Vagina (tissue), 2 donors: ENCODE measurements at places on chromosomes 12 and 14.

DNA sequence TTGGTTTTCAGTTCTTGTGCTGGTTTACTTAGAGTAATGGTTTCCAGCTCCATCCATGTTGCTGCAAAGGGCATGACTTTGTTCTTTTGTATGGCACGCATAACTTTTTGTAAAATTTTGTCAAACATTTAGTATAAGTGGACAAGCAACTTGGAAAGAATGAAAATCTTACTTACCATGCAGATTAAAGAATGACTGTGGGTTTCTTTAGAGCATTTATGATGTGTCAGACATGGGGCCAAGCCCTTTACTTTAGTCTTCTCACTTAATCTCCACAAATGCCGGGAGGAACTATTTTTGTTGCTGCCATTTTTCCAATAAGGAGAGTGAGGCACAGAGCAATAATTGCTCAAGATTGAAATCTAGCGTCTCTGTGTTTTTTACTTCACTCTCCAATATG lies 652.5 kb upstream of the TBX3 start:
- DNase-seq = no peak

- no peak for DNase-seq
Measured at GRCh38 chr14:29798811-29799210, 128.8 kb downstream of the PRKD1 start.

DNA sequence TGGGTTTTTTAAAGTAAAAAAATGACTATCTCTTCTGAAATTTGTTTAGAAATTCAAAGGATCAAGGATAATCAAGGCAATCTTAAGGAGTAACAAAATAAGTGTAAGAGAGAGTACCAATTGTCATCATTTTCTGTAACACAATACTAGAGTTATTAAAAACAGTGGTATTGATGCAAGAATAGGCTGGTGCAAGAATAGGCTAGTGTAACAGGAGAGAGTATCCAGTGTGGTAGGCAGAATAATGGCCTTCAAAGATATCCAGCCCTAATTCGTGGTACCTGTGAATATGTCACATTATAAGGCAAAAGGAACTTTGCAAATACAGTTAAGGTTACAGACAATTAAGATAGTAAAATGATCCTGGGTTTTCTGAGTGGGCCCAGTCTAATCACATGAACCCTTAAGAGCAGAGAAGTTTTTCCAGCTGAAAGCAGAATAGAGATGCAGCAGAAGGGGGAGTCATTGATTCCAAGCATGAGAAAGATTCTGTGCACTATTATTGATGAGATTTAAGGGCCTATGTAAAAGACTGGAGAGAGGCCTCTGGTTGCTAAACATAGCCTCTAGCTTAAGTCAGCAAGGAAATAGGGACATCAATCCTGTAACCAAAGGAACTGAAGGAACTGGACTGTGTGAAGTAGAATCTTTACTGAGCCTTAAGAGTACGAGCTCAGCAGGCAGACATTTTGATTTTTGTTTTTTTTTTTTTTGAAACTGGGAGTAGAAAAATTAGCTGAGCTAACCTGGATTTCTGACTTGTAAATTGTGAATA lies 134.1 kb downstream of the GPHN start:
- no peak for DNase-seq

- DNase-seq = no peak
Measured at GRCh38 chr14:89922031-89922907, 32.3 kb downstream of the EFCAB11 start.

DNA sequence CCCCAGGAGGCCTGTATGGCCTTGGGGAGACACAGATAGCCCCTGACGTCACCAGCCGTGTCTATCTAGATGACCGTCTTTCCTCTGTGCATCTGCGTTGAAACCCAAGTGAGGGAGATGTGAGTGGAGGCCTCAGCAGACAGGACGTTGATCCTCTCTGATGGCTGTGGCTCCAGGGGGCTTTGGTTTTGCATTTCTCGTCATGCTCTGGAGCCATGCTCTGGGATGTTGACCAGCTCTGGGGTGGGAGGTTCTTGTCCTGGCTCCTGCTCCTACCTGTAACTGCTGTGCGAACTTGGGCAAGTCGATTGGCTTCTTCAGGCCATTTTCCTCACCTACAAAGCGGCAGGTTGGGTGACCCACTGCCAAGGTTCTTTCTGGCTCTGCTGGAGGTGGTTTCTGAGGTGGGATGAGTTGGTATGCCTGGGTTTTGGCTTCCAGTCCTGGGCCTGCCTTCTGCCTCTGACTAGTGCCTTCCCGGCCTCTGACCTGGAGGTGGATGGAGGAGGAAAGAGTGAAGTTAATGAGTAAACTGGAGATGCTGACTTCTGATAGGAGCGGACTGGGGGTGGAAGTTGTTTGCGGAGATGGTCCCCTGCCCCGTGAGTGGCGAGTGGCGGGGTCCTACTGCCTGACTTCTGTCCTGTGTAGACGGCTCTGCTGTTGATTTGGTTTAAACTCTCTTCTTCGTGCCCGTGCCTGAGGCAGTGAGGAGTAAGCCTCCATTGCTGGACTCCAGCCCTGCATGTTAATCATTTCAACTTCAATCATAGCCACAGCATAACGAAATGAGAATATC lies 8.4 kb downstream of the TSPAN9 start:
- no peak for DNase-seq

DNA sequence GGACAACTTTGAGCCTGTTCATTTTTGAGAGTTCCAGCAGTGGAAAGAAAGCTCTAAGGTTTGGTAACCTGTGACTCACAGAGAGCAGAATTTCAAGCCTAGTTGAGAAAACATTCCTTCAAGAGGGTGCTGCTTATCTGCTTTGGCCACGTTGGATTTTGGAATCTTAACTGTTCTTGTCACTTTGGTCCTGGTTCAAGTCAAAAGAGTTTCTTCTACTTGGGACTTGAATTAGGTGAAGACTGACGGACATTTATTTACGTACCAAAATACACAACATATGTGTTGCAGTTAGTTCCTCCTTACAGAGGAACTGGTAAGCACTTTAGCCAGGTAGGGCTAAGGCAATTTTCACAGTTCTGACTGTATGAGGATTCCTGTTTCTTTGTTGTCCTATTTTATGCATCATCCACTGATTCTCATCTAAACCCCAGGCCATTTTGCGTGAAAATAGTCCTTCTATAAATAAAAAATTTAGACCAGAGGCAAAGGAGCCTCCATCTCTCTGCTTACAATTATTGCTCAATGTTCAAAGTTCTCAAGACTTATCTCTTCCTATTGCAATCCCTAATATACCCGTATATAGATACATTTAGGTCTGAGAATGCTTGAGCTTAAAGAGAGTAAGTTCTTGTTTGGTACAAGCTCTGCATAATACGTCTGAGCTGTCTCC lies 580.9 kb downstream of the DIO2 start:
- DNase-seq = no peak

GRCh38 chr12:116639765-116640164 lies 80.6 kb downstream of the MAP1LC3B2 start:
- DNase-seq = no peak

GRCh38 chr12:104219908-104220404 lies 4.4 kb downstream of the TXNRD1 start:
- DNase-seq = no peak

- no peak for DNase-seq
Measured at GRCh38 chr12:104466709-104467345, 10.1 kb downstream of the CHST11 start.

DNA sequence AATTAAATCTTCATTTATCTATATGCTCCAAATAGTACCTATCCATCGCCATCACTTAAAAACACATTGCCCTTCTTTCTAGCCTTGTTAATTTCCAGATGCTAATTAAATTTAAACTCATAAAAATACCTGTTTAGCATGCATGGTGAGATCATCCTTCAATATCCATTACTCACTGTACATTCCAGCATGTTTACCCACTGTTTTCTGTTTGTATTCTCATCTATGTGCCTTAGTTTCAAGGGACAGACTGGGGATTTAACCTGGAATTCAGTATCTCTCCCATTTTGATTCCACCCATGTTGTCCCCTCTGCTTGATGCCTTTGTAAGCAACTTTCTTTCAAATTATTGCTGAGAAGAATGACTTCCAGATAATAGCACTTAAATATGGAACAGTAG lies 208.0 kb downstream of the SPTSSA start:
- DNase-seq = no peak

- DNase-seq = no peak
Measured at GRCh38 chr14:102779574-102780315, 2.5 kb downstream of the TRAF3 start.

GRCh38 chr14:22545842-22546721 lies 42.9 kb downstream of the DAD1 start:
- no peak for DNase-seq

DNA sequence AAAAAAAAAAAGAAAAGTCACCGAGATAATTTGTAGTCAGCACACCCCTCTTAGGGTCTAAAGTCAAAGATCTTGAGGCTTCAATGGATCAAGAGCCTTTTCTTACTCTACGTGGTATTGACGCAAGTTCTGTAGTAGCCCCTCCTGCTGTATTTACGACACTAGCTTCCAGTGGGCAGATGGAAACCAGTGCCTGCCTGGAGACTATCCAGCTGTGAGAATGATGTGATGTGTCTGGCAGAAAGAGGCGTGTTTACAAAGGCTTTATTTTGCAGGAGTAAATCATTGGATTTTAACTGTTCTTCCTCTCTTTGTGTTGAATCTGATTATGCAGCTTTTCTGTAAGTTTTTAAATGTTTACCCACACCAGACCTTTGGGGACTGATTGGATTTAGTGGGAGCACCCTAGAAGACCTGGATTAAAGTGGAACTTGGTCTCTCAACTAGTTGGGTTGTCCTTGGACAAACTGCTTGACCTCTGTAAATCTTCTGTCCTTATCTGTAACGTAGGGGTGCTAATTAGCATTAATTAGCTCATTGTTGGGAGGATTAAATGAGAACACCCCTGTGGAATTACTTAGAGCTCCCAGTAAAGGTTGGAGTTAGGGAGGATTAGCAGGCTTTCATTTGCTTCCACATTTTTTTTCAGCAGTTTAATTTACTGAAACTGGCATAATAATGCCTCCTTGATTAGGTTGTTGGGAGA lies 72.4 kb downstream of the RASSF3 start:
- no peak for DNase-seq

DNA sequence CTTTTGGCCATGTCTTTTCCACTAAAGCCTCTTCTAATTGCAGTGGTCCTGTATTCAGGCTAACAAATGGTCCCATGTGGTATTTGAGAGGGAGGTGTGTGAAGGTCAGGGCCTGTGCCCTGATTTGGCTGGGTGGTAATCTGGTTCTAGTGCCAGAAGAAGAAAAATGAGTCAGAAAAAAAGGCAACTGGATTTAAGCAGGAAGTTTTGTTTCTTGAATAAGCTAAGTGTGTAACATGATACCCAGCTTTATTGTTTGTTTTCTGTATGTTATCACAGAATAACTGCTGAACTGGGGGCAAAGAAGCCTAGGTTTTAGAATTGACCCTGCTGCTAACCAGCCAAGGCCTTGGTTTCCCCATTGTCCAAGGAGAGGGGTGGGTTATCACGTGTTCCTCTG lies 134.0 kb downstream of the ANO6 start:
- DNase-seq = no peak
